ENCODE measurements at places on chromosomes 7 and 10.

- DNase-seq: peak; percentile 3
Measured at GRCh38 chr10:35563261-35563891, 41.8 kb upstream of the GJD4 start.

DNA sequence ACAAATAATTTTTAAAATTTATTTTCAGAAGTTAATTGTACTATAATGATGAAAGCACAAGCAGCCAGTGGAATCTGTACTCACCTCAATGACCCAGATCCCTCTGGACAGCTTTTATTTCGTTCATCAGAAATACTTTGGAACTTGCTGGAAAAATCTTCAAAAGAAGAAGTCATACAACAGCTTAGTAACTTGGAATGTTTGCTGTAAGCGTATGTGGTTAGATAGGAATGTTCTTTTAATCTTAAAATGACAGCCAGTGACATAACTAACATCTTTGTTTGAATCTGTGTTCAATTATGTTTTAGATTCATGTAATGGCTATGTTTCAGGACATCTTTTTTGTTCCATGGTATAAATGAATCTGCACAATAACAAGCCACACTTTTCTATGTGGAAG, 26.8 kb downstream of the CFAP69 start:
- no peak for DNase-seq

- DNase-seq: no peak
Measured at GRCh38 chr7:12746211-12746610, 58.8 kb downstream of the ARL4A start.

- DNase-seq: no peak
Measured at GRCh38 chr10:81027223-81027622, 489.5 kb downstream of the SH2D4B start.

DNA sequence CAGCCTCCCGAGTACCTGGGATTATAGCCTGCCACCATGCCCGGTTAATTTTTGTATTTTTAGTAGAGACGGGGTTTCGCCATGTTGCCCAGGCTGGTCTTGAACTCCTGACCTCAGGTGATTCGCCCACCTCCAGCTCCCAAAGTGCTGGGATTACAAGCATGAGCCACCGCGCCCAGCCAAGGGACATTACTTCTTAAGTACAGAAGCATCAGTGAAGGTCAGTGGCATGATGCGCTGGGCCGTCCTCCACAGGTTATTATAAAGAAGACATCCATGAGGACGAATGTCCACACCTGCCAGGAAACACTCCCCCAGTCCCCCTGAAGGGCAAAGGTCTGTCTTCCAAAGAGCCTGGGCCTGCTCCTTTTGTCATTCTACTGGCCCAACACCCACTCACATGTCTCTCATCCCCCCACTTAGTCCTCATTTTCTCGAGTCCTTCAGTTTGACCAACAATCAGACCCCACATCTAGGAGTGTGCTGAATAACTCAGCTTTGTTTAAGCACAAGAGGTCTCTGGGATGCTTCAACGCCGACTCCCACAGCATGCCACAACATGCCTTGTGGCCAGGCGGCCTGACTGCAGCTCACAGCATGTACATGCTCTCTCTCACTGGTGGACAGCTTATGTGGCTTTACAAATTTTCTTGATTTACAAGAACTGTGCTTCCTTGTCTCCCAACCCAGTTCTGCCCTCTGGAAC, 73.0 kb downstream of the CTBP2 start:
- DNase-seq: no peak

DNA sequence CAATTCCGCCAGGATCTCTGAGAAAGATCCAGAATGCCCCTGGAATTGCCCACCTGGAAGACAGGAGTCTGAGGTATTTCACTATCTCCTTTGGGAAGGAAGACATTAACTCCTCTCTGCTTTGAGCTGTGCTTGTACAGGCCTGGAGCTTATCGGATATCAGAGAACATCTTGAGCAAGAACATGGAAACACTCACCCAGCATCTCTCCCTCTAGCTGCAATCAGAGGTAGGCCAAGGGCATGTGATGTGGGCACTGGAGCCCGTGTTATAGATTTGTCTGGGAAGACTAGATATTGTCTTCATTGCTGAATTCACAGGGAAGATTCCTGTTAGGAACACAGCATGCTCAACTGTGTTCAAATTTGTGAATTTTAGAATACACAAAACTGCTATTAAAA, 233.9 kb downstream of the PHF14 start:
- DNase-seq: no peak

- no peak for DNase-seq
Measured at GRCh38 chr7:15995027-15995426, 308.5 kb upstream of the MEOX2 start.

DNA sequence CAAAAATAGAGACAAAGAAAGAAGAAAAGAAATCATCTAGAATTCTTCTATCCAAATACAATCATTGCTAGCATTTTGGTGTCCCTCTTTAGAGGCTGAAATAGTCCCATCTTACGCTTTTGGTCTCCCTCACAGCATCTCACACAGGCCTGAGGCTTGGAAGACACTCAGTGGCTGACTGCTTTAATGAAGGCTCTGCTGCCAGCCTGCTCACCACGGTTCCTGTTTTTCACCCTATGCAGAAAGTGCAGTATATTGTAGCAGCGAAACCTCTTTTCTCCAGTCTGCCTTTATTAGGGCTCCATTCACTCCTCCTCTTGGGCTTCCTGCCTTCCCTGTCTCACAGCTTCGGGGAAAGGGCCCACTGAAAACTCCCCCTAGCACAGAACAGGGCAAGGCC, 102.2 kb downstream of the JCAD start:
- no peak for DNase-seq

GRCh38 chr10:43156590-43157341, 18.5 kb downstream of the CSGALNACT2 start:
- DNase-seq: no peak

GRCh38 chr10:48587101-48587500, 17.8 kb downstream of the ARHGAP22 start:
- no peak for DNase-seq

GRCh38 chr7:53325061-53325460, 289.6 kb downstream of the POM121L12 start:
- no peak for DNase-seq

DNA sequence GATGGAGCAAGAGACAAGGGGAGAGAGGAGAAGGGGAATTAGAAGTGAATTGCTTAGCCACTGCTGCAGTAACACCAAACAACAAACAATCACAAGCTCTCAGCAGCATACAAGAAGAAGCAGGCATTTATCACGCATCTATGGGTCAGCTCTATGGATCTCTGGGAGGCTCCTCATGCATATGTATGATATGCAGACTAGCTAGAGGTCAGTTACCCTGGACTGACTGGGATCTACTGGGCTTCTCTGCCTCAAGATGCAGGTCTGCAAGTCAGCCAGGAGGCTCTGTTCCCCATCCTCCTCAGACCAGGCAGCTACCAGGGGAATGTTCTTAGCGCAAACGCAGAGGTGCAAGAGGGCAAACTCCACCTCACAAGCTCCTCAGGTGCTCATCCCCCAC, 64.7 kb upstream of the SEM1 start:
- DNase-seq: no peak

DNA sequence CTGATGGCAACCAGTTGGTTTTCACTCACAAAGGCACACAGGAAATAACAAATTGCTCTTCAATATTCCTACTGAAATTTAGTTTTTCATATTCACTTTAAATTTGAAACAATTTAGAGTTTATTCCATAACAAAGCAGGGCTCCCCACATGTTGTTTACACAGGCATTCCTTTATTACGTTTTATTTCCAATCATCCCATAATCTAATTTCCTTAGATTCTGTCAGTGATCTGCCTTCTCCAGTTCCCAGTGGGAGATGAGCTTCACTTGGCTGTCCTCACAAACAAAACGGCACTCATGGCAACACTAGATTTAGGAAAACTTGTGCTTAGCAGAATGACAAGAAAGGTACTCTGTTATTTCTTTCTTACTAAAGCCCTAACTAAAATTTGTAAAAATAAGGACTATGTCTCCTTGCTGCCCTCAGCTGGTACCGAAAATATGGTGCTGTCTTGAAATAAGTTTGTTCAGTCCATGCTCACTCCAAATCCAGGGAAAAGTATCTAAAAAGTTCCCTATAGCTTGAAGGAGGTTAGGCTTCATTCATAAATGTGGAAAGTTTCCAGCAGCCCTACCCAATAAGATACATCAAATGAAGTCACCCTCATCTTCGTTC, 23.0 kb downstream of the PHYH start:
- no peak for DNase-seq

DNA sequence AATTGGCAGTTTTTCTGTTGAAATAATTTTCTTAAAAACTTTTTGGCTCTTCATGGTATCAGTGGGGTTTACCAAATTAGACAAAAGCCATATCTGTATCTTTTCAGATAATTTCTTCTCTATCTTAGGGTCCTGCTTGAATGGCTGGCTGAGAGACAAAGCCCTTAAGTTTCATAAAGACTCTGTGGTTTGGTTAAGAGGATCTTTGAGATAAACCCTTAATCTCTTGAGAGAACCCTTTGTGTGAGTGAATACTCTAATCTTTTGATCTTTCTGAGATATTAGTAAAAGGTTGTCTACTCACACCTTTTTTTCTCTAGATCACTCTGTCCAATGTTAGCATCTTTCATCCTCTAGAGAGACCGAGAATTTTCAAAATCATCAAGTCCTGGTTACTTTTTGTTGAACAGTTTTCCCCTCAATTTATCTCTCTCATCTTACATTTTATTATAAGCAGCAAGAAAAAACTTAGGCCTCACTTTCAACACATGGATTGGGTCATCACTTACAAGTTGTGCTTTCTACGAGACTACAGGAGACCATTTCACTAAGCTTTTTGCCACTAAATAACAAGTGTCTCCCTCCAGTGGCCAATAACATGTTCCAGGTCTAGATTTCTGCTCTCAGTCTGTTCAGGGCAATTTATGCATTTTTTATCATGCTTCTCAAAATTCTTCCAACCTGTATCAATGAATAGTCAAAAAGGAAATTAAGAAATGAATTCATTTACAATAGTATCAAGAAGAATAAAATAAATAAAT, 28.4 kb downstream of the DNAJC9 start:
- no peak for DNase-seq

- DNase-seq: no peak
Measured at GRCh38 chr10:111440501-111440900, 363.7 kb downstream of the ADRA2A start.

GRCh38 chr10:57696641-57697040, 571.1 kb downstream of the IPMK start:
- DNase-seq: no peak

DNA sequence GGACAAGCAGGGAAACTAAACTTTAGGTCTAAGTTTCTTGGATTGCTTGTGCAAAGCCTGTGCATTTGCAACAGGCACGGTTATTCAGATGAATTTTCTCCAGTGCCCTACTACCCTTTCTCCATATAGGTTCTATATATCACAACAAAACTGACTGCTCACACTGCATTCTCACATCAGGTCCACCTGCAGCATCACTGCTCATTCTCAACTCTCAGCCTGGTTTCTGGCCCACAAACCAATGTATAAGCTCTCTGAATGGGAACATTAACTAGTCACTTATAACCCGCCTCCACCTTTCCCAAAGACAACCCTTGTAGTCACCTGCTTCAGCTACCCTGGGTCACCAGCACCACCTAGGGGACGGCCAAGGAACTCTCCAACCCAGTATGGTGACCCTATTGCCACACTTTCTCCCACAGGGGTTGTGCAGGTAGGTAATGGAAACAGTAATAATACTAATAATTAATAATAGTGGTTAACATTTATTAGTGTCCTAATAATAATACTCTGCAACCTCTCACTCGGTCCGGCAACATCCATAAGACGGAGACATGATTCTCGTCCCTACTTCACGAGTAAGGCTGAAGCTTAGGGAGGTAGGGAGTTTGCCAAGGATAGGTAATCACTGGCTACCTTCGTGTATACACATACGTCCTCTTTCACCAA, 97.3 kb downstream of the CLEC2L start:
- no peak for DNase-seq

- DNase-seq: no peak
Measured at GRCh38 chr10:124700293-124701037, 43.7 kb downstream of the FAM53B start.

GRCh38 chr10:116270771-116271592, 2.0 kb downstream of the GFRA1 start:
- no peak for DNase-seq

- DNase-seq: no peak
Measured at GRCh38 chr10:14578060-14578952, 196.4 kb downstream of the FAM107B start.

- no peak for DNase-seq
Measured at GRCh38 chr7:138515001-138515528, 55.0 kb downstream of the TRIM24 start.

DNA sequence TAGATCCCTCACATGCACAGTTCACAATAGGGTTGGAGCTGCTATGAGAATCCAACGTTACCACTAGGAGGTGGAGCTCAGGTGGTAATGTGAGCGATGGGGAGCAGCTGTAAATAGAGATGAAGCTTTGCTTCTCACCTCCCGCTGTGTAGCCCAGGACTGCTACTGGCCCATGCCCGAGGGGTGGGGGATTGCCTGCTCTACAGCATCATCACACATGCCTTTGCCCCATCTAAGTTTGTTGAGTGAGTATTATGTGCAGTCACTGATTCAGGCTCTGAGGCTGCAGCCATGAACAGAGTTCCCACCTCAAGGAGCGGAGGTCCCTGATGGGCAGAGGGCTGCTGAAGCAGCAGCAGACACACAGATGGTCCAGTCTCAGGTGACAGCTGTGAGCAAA, 94.1 kb downstream of the CHST15 start:
- no peak for DNase-seq

GRCh38 chr7:83882551-83882950, 233.6 kb upstream of the SEMA3E start:
- DNase-seq: no peak

DNA sequence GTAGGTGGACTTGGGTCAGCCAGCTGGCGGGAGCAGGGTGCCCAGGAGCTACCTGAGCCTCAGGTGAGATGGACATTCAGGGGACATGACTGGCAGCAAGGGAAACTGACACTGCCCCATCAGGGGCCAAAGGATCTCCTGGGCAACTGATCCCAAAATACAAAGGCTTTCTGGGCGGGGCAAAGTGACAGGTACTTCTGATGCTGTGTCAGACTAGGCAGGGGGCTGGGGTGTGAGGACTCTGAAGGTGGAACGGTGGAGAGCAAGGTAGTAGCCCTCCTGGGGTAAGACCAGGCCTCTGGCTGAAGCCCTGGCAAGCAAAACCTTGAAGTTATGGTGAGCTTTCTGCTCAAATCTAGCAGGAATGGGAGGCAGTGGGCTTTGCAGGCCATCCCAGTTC, 4.4 kb downstream of the OPN4 start:
- DNase-seq: no peak

- DNase-seq: no peak
Measured at GRCh38 chr7:112225006-112225405, 18.5 kb downstream of the ZNF277 start.

GRCh38 chr7:139159900-139160675, 50.6 kb upstream of the ZC3HAV1 start:
- no peak for DNase-seq

GRCh38 chr7:96097835-96098234, 224.1 kb downstream of the SLC25A13 start:
- DNase-seq: no peak
